Hindlimb muscle (tissue), 1 donor: ENCODE measurements at places on chromosomes 3 and 15.

DNA sequence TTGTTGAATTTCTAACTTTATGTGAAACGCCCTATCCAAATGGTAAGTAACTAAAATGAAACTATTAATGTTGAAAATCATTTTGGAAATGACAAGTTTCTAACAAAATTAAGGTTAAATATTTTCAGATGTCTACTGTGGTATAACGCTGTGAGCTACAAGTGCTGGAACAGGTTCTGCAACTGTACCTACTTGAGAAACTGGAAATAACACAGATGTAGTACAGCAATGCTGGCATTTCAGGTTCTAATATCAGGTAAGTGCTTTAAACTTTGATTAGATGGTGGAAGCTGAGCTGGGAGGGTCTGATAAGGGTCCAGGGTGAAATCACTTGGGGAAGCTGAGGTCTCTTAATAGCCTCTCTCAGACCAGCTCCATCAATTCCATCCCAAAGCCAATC is 315.1 kb downstream of the STXBP5L start:
- no peak for DNase-seq

DNA sequence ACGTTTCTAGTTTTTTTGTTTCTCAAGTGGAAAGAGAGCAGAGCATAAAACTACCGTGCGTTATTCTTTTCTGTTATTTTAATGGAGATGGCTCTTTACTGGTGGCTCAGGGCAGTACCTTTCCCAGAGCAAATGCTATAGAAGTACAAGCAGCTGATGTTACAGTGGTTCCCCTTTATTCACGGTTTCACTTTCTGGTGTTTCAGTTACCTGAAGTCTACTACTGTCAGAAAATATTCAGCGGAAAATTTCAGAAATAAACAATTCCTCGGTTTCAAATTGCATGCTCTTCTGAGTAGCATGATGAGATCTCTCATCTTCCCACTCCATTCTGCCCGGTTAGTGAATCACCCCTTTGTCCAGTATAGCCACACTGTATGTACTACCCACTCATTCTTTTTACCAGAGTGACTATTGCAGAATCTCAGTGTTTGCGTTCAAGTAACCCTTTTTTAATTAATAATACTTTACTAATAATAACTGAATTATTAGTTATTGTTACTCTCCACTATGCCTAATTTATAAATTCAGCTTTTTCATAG is 597.5 kb upstream of the ROBO2 start:
- no peak for DNase-seq

- DNase-seq, result no peak
These were observed 17.4 kb downstream of the SLC35A5 start for GRCh38 chr3:112579232-112579631.

- peak; percentile 18 for DNase-seq
These were observed 905.8 kb downstream of the IGSF11 start for GRCh38 chr3:118128886-118129285.

DNA sequence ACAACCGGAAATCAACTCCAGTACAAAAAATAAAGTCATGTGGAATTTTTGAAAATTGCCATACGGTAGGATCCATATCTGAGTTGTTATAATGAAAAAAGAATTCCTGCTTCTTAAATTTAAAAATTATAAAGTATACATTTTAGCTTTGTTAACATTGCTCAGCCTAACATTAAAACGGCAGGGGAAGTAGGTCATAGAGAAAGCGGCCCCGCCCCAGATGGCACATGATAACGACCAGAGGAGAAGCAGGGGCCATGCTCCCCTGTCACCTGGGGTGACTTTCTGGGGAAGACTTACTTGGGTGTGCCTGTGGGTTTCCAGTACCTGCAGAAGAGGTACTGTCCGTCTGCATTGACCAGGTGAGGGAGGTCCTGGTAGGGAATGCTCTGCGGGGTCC is 921 bp downstream of the MGLL start:
- no peak for DNase-seq

DNA sequence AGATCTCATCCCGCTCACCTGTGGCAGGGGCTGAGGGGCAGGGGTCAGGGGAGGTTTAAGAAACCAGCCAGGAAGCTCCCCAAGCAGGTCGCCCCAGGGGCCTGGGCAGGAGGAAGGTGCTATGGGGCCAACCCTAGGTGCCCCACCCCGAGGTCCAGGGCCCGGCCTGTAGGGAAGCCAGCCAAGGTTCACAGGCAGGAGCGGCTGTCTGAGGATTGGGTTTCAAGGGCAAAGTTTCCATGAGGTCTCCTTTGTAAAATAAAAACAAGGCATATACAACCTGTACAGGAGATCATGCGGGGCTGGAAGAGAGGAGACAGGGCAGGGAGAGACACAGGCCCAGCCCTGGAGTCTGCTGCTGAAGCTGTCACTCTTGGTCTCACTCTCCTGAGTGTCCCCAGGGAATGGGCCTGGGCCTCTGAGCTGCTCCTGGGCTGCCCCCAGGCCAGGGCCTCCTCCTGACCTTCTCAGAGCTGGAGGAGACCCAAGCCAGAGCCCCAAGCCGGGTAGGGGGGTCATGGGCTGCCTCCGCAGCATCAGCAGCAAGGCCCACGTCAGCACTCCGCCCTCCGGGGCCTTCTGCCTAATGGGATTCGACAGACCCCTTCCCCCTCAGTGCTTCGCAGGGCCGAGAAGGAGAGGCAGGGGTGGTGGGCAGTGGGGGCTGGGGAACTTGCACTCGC is 5.5 kb downstream of the CPLX3 start:
- DNase-seq, result no peak

DNA sequence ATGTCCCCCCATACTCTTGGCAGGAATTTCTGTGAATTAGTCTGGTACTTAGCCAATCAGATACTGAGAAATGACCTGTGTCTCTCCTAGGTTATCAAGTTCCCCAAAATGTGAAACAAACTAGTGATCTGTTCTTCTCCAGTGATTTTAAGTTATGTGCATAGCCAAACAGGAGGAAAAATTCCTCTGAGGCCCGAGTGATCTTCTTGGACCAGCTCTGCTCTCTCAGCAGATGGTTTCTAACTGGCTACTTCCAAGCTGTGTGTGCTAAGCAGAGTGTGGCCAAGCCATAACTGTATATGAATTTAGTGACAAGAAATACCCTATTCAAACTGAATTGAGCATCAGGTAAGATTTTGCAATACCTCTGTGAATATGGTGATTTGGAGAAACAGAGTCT is 89.5 kb downstream of the GREM1 start:
- no peak for DNase-seq

- no peak for DNase-seq
These were observed 25.5 kb upstream of the SNRPA1 start for GRCh38 chr15:101320501-101321052.

DNA sequence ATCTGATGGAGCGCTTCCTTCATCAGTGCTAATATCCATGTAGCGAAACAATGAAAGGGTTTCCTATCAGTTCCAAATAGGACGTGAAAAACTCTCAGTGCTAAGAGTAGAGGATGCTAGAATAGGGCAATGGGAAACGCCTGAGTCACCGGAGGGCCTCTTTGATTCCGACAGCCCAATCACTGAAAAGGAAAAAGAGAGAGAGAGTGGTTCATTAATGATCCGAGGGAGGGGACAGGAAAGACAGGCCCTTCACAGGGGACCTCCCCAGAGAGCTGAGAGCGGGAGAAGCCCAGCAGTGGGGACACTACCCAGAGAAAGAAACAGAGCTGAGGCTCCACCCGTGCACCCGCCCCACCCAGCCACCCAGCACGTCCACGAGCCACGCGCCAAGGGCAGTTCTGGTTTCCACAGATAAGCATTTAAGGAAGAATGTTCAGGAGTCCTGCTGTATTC is 76.9 kb downstream of the RPN1 start:
- no peak for DNase-seq

GRCh38 chr3:154224866-154225265 is 99.4 kb downstream of the DHX36 start:
- DNase-seq, result no peak

DNA sequence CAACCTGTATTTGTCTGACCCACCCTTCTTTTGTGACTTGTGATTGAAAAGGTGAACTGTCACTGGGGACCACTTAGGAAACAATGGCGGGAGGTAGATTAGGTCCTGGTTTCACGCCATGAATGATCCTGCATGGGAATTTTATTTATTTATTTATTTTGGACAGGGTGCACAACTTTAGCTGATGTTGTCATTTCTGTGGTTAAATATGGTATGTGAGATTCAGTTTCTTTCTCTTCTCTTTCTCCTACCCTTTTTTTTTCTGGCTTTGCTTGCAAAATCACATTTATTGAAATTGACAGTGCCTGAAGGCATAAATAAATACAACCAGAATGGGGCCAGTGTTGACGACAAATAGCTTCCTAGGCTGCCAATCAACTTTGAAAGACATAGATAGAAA is 18.0 kb upstream of the HTR3E start:
- no peak for DNase-seq

GRCh38 chr15:92903631-92903965 is 3.5 kb downstream of the CHD2 start:
- DNase-seq, result no peak

- DNase-seq, result no peak
These were observed 41.2 kb downstream of the RAB7A start for GRCh38 chr3:128767094-128767750.

DNA sequence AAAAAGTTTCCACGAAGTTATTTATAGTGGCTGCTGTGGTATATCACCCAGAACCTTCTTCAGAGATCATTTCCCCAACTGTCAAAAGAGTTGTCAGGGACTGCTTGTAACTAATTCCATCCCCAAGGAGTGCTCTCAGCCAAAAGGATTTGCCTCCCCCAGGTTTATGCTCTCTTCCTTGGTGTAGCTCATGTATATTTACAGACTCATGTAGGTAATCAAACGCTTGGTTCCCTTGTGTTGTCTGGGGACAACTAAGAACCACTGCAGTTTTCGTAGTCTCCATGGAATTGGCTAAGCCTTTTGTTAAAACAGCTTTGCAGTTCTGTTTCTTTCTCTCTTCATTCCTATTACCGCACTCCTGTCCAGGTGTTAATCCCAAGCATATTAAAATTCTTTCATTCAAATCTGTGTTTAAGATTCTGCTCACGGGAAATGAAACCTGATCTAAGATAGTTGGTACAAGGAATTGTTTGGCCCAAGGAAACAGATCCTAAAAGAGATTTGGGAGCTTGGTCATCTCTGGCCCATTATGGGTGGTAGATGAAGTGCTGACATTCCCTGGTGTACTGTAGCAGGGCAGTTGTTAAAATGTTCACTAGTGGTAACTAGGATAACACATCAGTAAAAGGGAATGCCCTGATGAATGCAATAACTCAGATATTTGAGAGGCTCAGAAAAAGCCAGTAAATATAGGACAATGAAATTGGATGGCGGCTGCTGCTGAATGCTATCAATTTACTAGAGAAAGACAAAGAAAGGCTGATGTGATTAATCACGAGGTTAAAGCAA is 361.3 kb upstream of the GBE1 start:
- no peak for DNase-seq

DNA sequence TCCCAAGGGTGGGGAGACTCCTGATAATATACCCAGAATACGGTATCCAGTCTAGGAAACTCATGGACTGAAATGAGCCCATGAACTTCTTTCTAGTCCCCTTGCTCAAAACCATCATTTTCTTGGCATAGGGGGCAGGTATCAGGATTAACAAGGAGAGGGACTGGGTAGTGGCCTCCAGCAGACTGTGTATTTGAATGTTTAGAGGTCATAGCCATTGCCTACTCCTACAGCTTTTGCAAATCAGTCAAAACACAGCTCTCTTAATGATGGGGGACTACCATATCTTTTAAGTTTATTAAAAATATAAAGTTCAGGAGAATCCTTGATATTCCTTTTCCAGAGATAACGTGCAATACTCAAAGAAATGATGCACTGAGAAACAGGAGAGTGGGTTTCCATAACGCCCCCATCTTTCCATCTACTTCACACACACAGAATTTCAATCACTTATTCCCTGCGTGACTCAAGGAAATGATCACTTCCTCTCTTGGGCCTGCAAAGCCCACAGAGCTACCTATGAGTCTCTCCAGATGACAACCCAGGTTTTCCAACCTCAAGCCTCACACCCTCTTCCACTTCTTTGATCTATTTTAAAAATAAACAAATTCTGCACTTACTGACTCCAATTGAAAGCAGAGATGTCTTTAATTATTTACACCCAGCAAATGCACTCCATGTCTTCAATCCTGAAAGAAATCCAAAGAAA is 584.0 kb upstream of the LMCD1 start:
- DNase-seq, result no peak

DNA sequence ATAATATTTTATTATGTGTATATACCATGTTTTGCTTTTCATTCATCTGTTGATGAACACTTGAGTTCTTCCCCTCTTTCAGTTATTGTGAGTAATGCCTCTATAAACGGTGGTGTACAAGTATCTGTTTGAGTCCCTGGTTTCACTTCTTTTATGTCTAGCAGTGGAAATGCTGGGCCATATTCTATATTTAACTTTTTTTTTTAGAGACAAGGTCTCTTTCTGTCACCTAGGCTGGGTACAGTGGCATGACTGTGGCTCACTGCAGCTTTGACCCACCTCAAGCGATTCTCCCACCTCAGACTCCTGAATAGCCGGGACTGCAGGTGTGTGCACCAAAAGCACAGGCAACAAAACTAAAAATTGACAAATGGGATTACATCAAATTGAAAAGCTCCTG is 19.9 kb downstream of the GOLM2 start:
- DNase-seq, result no peak

DNA sequence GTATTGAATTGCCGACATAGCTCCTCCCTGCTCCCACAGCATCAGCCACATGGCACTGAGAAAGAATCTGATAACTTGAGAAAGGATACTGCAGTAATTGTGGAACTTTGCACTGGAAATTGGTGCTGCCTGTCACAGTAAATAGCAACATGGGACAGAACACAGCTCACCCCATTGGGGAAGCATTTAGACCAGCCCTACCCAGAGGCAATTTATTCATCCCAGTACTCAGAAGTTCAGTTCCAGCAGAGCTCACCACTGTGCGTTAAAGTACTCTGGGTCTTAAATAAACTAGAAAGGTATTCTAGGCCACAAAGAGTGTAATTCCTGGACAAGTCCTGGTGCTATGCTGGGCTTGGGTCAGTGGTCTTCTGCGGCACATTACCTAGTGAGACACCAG is 347.1 kb downstream of the PYDC2 start:
- DNase-seq, result no peak

DNA sequence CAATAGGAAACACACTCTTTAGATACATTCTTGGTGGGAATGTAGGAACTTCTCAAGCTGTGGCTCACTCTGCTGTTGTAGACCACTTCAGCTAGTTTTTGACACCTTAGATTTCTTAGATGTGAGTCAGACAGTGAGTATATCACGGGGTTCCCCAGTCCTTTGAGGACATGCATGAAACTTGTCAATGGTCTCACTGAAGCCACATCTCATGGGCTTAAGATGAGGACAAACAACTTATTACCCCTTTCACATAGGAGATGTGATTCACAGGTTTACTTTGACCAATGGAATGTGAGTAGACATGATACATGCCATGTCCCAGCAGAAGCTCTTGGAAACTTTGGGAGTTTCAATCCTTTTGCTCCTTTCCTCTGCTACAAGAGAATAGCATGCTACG is 325.5 kb downstream of the CHST2 start:
- no peak for DNase-seq

- no peak for DNase-seq
These were observed 88.3 kb upstream of the ACP3 start for GRCh38 chr3:132228923-132229322.

GRCh38 chr15:71632576-71633195 is 177.7 kb upstream of the NR2E3 start:
- no peak for DNase-seq

GRCh38 chr15:69926006-69926405 is 171.7 kb downstream of the TLE3 start:
- no peak for DNase-seq
